G401 (cell line): ENCODE measurements at places on chromosomes 11 and 22. TPM values are rescaled to one million over a fixed set of nuclear protein-coding genes. Genes with fewer than 3 reads are reported as not detected.

The NCR3LG1 gene
- 1.5 and 1.8 TPM in 2 replicates for total RNA-seq

The SAA2 gene
- total RNA-seq, result not detected in 2 replicates

The MS4A3 gene
- total RNA-seq, result not detected in 2 replicates

The LRP4 gene
- total RNA-seq, result 7.2 and 7.4 TPM in 2 replicates

DNA sequence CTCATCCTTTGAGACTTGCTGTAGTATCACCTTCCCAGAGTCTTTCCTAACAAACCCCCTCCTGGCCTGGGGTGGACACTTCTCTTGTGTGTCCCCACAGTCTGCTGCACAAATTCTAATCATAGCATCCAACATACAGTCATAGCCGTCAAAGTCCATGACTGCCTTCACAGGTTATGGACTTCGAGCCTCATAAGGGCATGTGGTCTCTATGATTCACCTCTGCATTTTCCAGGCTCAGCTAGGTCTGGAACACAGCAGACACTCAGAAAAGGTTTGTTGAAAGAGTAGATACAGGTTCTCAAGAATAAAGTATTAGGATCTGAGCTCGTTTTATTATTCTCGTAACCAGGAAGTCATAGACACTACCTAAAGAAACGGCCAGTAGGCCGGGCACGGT lies 13.2 kb upstream of the SCUBE2 start:
- no peak for DNase-seq

GRCh38 chr22:40157330-40157945 lies 20.3 kb upstream of the TNRC6B start:
- DNase-seq, result no peak

- no peak for DNase-seq
Measured at GRCh38 chr11:61609000-61609979, 28.4 kb upstream of the SYT7 start.

- DNase-seq, result no peak
Measured at GRCh38 chr22:27966168-27967064, 47.4 kb upstream of the PITPNB start.
